ENCODE measurements at places on chromosomes 4 and X.

- DNase-seq, result no peak
Measured at GRCh38 chr4:188727746-188728145, 588.5 kb downstream of the TRIML1 start.

DNA sequence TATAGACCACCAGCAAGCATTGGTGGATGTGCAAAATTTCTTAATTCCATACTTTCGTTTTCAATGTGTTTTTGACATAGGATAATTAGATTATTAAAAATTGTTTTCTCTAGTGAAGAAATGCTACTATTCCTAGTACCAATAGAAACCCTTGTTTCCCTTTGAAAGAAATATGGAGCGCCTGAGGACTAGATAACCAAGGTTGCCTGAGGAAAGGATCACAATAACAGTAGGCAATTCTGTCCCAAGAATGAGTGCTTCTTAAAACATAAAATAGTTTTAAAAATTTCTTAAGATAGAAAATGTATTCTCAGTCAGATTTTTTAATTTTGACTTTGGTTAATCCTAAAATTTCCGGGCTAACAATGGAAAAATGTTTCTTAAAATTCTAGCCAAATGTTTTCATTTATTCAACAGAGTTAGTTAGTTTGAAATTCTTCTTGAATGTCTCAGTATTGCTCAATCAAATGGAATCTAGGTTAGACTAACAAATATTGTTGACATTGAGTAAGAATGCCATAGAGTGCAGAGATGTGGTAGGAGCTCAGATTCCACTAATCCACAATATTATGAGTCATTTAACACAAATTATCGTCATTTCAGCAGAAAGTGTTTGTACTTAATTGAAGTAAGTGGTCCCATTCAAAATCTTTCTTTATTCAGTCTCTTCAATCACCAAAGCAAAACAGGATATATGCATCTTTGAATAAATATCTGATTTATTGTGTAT lies 666.0 kb downstream of the GRID2 start:
- DNase-seq, result no peak

GRCh38 chr4:172785613-172786012 lies 383.0 kb upstream of the GALNT7 start:
- DNase-seq, result no peak

GRCh38 chrX:17744896-17745523 lies 7.7 kb downstream of the SCML1 start:
- DNase-seq, result no peak

DNA sequence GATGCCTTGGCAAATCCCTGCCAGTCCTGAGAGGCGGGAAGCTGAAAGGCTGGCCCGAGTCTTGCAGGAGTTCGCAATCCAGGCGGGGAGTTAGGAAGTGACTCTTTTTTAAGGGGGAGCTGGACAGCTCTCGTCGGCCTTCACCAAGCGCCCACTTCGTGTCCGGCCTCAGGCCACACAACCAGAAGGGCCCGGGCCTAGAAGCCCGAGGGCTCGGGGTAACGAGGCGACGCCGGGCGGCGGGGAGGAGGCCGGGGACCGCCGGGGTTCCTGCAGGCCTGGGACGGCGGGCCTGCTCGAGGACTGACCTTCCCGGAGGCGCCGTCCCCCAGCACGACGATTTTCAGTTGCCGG lies 395 bp downstream of the RAB28 start:
- DNase-seq, result peak; percentile 29

- DNase-seq, result peak; percentile 10
Measured at GRCh38 chrX:27186671-27187070, 276.5 kb downstream of the PPP4R3C start.

DNA sequence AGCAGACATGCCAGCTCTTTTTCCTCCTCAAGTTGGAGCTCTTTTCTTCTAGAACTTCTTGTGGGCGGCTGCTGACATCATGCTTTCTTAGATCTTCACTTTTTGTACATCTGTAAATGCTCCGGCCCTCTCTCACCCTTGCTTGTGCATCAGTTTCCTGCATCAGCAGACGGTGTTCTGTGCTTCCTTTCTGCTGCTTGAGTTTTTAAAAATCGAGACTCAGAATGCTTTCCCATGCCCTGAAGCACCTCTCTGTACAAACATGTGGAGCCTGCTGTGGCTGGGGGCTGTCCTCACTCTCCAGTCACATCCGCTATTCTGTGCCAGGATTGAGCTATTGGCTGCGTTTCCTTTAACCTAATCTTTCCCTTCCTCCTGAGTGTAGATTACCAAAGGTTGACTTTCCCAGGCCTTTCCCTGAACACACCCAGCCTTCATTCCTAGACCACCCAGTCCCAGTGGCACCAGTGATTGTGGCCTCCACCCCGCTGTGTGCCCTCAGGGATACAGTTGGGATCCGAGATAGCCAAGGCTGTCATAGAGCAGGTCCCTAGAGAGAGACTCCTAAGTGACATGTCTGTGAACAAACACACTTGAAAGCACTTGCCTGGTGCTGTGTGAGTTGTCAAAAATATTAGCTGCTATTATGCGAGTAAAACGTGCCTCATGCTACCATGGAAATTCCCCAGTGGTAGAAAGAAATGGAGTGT lies 41.9 kb downstream of the TNIP2 start:
- peak; percentile 50 for DNase-seq

GRCh38 chrX:14347523-14347922 lies 181.8 kb upstream of the GLRA2 start:
- no peak for DNase-seq

GRCh38 chrX:20116577-20117240 lies at the start of gene MAP7D2:
MAP7D2 (minus strand) TSS chrX:20116907; CDS start chrX:20116879, 28 bp downstream.
- DNase-seq, result peak; percentile 12

- DNase-seq, result no peak
Measured at GRCh38 chrX:76454456-76454927, 27.0 kb downstream of the MAGEE1 start.

DNA sequence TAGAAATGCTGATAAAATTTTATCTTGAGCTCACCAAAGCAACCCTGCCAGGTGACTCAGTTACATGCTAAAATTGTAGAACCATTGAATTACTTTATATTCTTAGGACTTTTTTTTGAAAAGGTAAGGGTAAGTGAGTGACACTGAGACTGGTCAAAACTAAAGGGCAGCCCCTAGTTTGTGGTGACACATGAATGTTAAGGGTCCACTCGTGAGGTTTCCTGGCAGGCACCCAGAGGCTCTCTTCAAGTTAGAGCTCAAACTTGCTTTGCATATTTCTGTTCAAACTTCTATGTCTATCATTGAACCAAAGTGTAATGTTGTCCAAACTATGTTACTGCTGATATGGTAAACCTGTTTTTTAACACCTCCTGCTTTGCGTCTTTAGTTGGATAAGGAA lies 30.5 kb downstream of the TMPRSS11D start:
- DNase-seq, result no peak
